CD8-positive, alpha-beta memory T cell (primary cell): ENCODE measurements at places on chromosomes 7 and 10.

- no peak for DNase-seq
These were observed 29.8 kb downstream of the GPRIN2 start for GRCh38 chr10:46526682-46527038.

GRCh38 chr7:20432071-20432470, 101.4 kb downstream of the ITGB8 start:
- DNase-seq, result no peak

- peak; percentile 48 for DNase-seq
These were observed 1.5 kb downstream of the EEPD1 start for GRCh38 chr7:36154255-36155212.

GRCh38 chr7:36970551-36971514, 246.5 kb upstream of the AOAH start:
- DNase-seq, result no peak

- no peak for DNase-seq
These were observed 80.9 kb downstream of the NT5C2 start for GRCh38 chr10:103111918-103112877.

GRCh38 chr7:99031496-99031895, 112.4 kb downstream of the SMURF1 start:
- no peak for DNase-seq

- DNase-seq, result no peak
These were observed 311.6 kb upstream of the MKI67 start for GRCh38 chr10:128437786-128438345.

DNA sequence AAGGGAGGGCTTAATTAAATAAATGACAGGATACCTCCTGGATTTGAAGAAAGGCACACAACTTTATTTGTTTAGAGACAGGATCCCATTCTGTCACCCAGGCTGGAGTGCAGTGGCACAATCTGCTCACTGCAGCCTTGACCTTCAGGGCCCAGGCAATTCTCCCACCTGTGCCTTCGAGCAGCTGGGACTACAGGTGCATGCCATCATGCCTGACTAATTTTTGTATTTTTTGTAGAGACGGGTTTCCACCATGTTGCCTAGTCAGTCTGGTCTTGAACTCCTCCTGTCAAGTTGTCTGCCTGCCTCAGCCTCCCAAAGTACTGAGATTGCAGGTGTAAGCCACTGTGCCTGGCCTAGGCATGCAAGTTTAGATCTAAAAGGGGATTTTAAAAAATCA, 272.7 kb upstream of the MBL2 start:
- no peak for DNase-seq

DNA sequence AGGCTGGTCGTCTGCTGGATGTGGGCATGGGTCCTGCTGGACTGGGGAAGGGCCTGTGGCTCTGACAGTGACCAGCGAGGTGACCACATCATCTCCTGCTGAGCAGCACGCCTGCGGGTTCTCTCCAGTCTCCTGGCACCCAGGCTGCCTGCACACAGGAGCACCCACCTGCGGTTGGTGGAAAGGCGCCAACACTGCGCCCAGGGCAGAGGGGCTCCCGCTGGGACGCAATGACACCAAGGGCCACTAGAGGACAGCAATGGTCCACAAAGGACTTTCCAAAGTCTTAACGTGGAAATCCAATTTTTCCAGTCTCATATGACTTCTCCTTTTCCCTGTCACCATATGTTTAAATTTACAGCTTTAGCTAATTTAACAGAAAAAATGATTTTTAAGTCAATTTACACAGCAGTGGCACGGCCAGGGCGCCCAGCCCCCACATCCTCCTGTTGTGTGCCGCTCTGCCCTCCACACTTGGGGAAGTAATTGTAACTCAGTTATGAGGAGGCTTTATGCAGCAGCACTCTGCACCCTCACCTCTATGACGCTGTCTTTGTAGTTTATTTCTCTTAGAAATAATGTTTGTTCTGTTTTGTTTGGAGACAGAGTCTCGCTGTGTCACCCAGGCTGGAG, 38.1 kb downstream of the CFAP46 start:
- DNase-seq, result no peak

DNA sequence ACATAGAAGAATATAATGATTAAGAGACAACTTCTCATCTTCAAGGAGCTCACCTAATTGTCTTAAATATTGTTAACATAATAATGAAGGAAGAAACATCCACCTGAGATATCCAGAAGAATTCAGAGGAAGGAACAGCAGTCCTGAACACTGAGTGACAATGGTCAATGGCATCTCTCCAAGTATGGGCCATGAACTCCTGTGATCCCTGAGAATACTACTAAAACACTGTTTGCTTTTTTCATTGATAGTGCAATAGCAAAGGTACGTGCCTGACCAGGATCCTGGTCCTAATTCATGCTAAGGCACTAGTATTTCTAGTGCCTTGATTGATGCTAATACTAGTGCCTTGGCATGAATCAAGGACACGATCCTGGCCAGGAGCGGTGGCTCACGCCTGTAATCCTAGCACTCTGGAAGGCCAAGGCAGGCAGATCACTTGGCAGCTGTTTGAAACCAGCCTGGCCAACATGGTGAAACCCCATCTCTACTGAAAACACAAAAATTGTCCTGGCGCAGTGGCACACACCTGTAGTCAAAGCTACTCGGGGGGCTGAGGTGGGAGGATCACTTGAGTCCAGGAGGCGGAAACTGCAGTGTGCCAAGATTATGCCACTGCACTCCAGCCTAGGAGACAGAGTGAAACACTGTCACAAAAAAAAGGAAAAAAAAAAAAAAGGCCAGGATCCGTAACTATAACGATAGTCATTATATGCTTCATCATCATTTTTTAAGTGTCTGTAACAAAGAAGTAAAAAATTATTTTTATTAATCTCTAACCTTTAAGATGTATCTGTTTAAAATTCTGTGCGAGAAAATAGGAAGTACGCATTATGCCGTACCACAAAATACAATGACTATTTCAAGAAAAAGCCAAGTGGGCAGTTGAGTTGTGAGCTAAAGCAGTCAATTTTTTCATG, 49.1 kb downstream of the SRPK2 start:
- DNase-seq, result no peak

GRCh38 chr7:24877790-24878311, 102.1 kb downstream of the OSBPL3 start:
- no peak for DNase-seq

DNA sequence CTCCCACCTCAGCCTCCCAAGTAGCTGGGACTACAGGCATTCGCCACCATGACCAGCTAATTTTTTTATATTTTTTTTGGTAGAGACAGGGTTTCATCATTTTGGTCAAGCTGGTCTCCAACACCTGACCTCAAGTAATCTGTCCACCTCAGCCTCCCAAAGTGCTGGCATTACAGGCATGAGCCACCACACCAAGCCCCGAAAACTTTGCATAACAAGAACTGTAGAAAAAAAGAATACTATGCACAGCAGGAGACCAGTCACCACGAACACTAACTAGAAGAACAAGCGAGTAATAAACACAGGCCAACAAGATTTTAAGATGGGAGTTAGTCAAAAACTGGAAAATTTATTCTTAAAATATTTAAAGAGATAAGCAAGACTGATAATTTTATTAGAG, 447.0 kb downstream of the ETV1 start:
- DNase-seq, result no peak

DNA sequence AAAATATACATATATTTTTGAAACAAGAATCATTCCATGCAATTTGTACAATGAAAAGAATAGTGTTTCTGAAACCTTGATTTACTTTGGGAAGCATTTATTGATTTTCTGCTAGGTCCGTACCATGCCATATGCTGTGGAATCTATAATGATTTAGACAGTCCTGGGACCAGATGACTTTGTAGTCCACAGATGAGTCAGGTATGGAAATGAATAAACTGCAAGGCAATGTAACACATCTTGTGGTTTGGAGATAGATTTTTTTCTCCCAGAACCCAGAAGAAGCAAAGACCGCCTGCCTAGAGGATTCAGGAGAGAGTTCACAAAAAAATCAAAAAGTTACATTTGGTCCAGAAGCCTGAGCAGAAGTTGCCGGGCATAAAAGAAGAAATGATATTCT, 190.4 kb downstream of the GPR37 start:
- DNase-seq, result no peak

DNA sequence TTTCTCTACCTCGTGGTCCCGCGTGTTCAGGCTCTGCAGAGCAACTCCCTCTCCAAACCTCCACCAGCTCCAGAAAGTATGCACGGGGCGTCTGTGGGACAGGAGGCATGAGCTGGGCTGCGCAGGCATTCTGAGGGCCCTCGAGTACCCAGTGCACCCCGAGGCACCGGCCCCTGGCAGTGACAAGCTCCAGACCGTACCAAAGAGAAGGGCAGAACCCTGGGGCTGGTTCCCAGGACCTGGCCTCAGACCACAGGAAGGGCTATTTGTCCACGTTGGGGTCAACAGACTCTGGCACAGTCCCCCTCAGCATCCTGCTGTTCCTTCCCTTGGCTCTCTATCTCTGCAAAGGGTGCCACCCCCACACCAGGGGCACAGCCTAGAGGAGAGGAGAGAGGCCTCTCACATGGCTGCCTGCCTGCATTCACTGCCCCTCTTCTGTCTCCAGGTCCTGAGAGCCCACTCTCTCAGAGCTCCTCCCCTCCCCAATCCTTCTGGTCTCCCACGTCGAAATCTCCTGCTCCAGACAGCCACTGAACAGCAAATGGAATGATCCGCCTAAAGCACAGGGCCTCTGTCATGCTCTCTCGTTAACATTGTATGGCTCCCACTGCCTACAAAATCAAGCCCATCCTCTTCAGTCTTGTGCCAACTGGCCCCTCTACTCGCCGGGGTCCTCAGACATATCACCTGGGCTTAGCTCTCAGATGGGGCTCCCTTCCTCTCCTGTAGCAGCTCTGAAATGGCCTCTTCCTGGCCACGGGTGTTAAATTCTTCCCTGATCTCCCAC, 96.3 kb downstream of the OAT start:
- DNase-seq, result no peak

DNA sequence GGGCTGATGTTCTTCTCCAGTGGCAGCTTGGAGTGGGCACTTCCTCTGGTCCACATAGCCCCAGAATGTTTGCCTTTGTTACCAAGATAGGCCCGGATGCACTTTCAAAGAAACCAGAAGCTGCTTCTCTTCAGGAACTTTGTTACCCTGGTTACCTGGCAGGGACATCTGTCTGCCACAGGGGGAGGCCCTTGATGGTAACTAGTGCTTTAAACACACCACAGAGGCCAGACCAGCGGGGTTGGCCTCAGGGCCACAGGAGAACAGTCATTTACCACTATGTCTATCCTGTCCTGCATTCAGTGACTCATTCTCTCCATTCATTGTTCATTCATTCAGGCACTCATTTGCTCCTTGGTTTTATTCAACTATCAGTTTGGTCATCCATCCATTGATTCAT, 11.9 kb upstream of the PLEKHA1 start:
- DNase-seq, result no peak

DNA sequence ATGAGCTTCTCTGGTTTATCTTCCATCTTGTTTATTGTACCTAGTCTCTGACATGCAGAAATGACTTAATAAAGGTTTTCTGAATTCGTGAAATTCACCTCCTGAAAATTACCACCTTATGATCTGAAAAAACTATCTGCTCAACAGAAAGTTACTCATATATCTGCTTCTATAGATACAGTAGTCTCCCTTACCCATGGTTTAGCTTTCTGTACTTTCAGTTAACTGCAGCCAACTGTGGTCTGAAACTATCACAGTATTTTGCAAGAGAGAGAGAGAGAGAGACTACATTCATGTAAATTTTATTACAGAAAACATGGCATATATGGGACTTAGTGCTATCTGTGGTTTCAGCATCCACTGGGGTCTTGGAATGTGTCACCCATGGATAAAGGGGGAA, 909.0 kb upstream of the C7orf33 start:
- DNase-seq, result no peak

- no peak for DNase-seq
These were observed 266.5 kb downstream of the AUTS2 start for GRCh38 chr7:69864822-69865221.

DNA sequence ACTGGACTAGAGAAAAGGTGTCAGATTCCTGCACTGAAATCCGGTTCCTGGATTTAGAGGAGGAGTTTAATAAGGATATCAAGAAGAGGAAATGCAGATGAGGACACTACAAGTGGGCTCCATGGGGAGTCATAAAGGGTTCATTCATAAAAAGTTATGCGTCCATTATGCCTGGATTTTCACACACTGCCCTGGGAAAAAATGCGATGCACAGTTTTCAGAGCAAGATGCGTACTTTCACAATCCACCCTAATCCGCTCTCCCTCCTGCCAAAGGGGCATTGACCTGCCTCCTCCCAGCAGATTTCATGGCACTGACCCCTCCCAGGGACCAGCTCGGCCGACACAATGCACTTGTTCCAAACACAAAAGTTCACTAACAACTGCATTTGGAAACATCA, 42.2 kb upstream of the OPALIN start:
- DNase-seq, result no peak

DNA sequence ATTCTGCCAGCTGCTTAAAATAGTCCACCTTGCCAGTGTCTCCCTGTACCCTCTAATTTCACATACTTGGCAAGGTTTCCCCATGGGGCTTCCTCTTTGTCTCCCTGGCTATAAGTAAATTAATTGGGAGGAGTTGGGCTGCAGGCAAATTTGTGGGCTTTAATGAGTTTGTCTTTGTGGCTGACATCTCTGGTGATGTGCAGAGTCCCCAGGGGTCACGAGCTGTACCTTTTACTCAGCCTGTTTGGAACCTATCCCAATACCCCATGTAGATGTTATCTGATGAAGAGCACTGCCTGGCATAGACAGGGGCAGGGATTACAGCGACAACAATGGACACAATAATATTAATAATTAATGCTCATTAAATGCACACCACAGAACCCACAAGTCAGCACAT, 132.5 kb downstream of the SLIT1 start:
- no peak for DNase-seq

GRCh38 chr7:24828891-24829661, 71.8 kb upstream of the GSDME start:
- DNase-seq, result no peak

- peak; percentile 18 for DNase-seq
These were observed 25.5 kb downstream of the LDB3 start for GRCh38 chr10:86693721-86694369.

- no peak for DNase-seq
These were observed 2.0 kb downstream of the VOPP1 start for GRCh38 chr7:55570218-55570873.

DNA sequence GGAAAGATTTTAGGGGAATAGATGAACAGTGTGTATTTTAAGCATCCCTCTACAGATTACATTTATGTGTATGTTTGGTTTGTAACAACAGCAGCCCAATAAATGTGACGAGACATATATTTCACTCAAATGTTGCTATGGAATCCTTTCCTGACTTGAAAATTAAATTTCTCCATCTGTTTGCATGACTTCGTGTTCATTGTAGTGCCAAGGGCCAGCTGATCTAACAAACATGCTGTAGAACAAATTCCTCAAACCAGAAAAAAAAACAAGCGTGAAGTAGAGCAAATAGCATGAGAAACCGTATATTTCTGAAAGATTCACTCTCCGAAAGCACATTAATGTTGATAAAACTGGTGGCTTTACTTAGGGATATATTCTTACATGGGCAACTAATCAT, 87.8 kb downstream of the NRCAM start:
- DNase-seq, result no peak

GRCh38 chr7:123580406-123581161, 21.0 kb upstream of the ASB15 start:
- no peak for DNase-seq

DNA sequence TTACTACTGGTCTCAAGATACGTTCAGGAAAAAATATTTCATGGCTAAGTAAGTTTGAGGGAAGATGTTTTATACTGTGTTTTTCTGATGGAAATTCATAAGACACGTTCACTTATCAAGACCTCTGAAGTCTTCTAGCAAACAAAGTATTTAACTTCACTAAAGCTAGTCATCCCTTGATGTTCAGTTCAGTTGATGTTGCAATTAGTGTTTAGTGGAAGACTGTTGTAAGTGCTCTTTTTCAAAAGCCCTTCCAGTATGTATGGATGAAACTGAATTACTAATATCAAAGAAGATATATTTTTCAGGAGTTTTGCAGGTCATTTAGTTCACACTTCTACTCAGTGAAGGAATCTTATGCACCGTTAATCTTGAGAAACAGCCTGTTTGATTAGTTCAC, 25.1 kb downstream of the CUL1 start:
- DNase-seq, result no peak
